IMR-90 (cell line): ENCODE measurements at places on chromosomes 13 and 19. TPM values are rescaled to one million over a fixed set of nuclear protein-coding genes. Genes with fewer than 3 reads are reported as not detected.

Gene TMEM91
- 4.8 and 5.5 TPM in 2 replicates for polyA plus RNA-seq

Gene NKPD1
- 0.09 and 0.14 TPM in 2 replicates for polyA plus RNA-seq

Gene ZIK1
- 3.5 and 4.1 TPM in 2 replicates for polyA plus RNA-seq

Gene TMPRSS9
- polyA plus RNA-seq: not detected in 2 replicates

Gene CYP4F8
- not detected in 2 replicates for polyA plus RNA-seq

Gene NOVA2
- 0.03 TPM in 1 of 2 replicates, not detected in the other for polyA plus RNA-seq

- H3K27ac ChIP-seq: no peak overlapping the region
- no peak for DNase-seq
- peaks cover 2% of the 10 kb centered on the region; the same call in 1 of the 2 replicates for H3K4me1 ChIP-seq
- peaks cover 44% of the 10 kb centered on the region for H3K27me3 ChIP-seq
These were observed 3.3 kb upstream of the RGL3 start for GRCh38 chr19:11422163-11423065.

GRCh38 chr13:113008851-113009250, 39.8 kb downstream of the MCF2L start:
- no peaks in the 10 kb centered on the region for H3K4me1 ChIP-seq
- H3K4me3 ChIP-seq: no peak overlapping the region
- peaks cover 25% of the 10 kb centered on the region for H3K27me3 ChIP-seq
- no peaks in the 10 kb centered on the region for H3K36me3 ChIP-seq
- no peak for DNase-seq

- no peaks in the 10 kb centered on the region for H3K36me3 ChIP-seq
- H3K27ac ChIP-seq: no peak overlapping the region
- no peak overlapping the region for H3K4me3 ChIP-seq
- no peaks in the 10 kb centered on the region for H3K27me3 ChIP-seq
- H3K4me1 ChIP-seq: no peaks in the 10 kb centered on the region
These were observed 16.1 kb downstream of the VSTM1 start for GRCh38 chr19:54047616-54048015.

DNA sequence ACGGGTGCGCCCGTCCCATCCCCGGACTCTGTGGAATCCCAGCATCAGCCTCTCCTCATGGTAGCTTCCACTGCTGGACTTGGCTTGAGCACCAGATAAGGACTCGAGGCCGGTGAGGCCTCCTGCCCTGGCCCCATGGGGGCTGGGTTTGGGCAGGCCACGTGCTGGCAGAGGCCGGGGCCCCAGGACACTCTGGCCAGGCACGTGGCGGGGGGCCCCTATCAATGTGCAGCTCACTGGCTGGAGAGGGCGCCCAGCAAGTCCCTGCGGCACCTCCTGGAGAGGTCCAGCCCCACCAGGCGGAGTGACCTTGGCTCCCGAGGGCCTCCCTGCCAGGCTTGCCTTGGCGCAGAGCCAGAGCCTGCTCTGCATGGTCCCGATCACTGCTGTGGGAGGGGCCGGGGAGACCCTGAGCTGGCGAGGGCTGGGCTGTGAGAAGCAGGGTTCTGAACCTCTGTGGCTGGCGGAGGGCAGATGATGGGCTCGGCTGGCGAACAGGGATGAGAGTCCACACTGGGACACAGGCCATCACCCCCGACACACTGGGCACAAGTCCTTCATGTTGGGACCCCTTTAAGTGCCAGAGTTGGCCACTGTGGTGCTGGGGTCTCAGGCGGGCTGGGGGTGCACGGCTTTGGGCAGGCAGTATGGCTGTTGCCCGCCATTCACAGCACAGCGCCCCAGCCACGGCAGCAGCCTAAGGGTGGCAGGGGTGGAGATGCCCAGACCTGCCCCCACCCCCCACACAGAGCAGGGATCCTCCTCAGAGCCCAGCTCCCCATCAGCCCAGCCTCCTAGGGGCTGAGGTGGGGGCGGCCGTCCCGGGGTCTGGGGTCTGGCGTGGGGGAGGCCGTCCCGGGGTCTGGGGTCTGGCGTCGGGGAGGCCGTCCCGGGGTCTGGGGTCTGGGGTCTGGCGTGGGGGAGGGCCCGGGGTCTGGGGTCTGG, 19.1 kb downstream of the CEBPG start:
- H3K4me1 ChIP-seq: peaks cover 28% of the 10 kb centered on the region
- H3K36me3 ChIP-seq: peaks cover 6% of the 10 kb centered on the region
- no peaks in the 10 kb centered on the region for H3K27me3 ChIP-seq
- no peak overlapping the region for H3K27ac ChIP-seq
- no peak for DNase-seq

DNA sequence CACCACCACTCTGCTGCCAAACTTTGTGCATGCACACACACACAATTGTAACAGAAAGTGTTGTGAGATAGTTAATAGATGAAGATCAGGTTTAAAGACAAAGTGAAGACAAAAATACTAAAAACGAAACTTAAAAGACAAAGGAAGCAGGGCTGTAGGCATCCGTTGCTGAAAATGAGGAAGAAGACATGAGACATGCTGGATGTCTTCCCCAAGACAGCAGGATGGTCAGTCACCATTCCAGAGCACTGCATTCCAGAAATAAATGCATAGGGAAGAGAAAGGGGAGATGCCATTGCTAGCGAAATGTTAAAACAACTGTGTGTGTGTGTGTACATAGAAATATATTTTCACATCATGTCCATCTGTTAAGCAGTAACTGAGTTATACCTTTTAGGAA, 520.1 kb downstream of the SUCLA2 start:
- no peaks in the 10 kb centered on the region for H3K27me3 ChIP-seq
- no peak for DNase-seq
- no peaks in the 10 kb centered on the region for H3K36me3 ChIP-seq
- H3K27ac ChIP-seq: peak overlapping the region; percentile 66; the same call in 1 of the 2 replicates

- H3K4me3 ChIP-seq: no peak overlapping the region
- no peak for DNase-seq
- H3K27me3 ChIP-seq: no peaks in the 10 kb centered on the region
- H3K36me3 ChIP-seq: peaks cover 55% of the 10 kb centered on the region
These were observed 45.9 kb upstream of the TFDP1 start for GRCh38 chr13:113538689-113539058.

- H3K4me3 ChIP-seq: no peak overlapping the region
- peaks cover 6% of the 10 kb centered on the region for H3K4me1 ChIP-seq
- DNase-seq: peak; percentile 49
- peaks cover 59% of the 10 kb centered on the region for H3K36me3 ChIP-seq
These were observed 3.3 kb downstream of the GPX4 start for GRCh38 chr19:1106841-1107660.

GRCh38 chr13:71378961-71379905, 487.8 kb downstream of the DACH1 start:
- peak overlapping the region; percentile 63; the same call in 1 of the 2 replicates for H3K27ac ChIP-seq
- no peak overlapping the region for H3K4me3 ChIP-seq
- H3K4me1 ChIP-seq: no peaks in the 10 kb centered on the region
- no peaks in the 10 kb centered on the region for H3K36me3 ChIP-seq
- H3K27me3 ChIP-seq: no peaks in the 10 kb centered on the region

GRCh38 chr19:17282488-17283125, 906 bp downstream of the ANKLE1 start:
- no peaks in the 10 kb centered on the region for H3K27me3 ChIP-seq
- peaks cover 6% of the 10 kb centered on the region for H3K36me3 ChIP-seq
- H3K4me1 ChIP-seq: no peaks in the 10 kb centered on the region
- peak overlapping the region; percentile 32 for H3K4me3 ChIP-seq

GRCh38 chr13:95246292-95247082, 54.8 kb downstream of the ABCC4 start:
- H3K4me3 ChIP-seq: no peak overlapping the region
- H3K27me3 ChIP-seq: no peaks in the 10 kb centered on the region
- no peak for DNase-seq
- H3K4me1 ChIP-seq: peaks cover 7% of the 10 kb centered on the region; the same call in 1 of the 2 replicates

DNA sequence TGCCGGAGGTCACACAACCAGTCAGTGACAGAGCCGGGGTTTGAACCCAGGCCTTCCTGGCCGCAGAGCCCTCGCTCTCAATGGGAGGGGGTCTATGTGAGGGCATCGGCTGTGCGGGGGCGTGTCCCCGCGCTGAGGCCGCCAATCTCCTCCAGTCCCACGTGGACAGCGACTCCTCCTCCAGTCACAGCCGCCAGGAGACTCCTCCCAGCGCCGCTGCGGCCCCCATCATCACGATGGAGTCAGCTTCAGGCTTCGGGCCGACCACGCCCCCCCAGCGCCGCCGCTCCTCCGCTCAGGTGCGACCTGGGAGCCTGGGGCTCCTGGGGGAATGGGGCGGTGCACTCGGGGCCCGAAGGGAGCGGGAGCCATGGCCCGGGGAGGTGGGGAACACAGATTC, 6.0 kb downstream of the SPRED3 start:
- H3K36me3 ChIP-seq: peaks cover 25% of the 10 kb centered on the region
- H3K4me3 ChIP-seq: no peak overlapping the region
- DNase-seq: no peak
- peaks cover 4% of the 10 kb centered on the region for H3K4me1 ChIP-seq

GRCh38 chr19:28034936-28035335, 1178.0 kb downstream of the UQCRFS1 start:
- no peak overlapping the region for H3K4me3 ChIP-seq
- H3K36me3 ChIP-seq: no peaks in the 10 kb centered on the region
- H3K27me3 ChIP-seq: no peaks in the 10 kb centered on the region
- no peak overlapping the region for H3K27ac ChIP-seq

DNA sequence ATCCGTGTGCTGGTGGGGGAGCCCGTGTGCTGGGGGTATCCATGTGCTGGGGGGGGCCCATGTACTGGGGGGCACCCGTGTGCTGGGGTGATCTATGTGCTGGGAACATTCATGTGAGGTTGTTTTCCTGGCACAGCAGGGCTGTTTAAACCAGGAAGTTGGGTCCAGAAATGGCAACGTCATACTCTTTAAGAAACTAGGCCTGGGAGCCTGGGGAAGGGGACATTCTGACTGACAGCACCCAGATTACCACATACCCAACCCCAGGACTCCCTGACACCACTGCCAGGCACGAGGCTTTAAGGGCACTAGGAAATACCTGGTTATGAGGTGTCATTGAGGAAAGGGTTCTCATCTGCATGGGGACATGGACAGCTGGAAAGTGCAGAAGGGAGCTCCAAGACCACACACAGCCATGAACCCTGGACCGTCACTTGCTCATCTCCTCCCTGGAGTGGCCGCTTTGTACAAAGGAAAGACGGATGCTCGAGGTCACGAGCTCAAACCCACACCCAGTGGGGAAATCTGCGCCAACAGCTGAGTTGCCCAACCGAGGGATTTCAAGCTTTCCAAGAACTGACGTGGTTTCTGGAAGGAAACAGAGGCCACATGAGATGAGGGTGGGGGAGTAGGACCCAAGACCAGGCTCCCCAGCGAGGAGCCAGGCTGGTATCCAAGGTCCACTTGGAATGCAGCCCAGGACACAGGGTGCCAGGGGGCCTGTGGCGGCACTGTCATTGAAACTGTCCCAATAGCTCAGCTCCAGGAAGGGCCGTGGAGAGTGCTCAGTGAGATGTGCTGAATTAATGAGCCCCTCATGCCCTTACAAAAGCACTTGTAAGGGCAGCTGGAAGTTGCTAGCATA, 40.9 kb downstream of the RAB20 start:
- H3K27me3 ChIP-seq: no peaks in the 10 kb centered on the region
- no peak overlapping the region for H3K4me3 ChIP-seq
- no peak overlapping the region for H3K27ac ChIP-seq
- peak; percentile 53 for DNase-seq

DNA sequence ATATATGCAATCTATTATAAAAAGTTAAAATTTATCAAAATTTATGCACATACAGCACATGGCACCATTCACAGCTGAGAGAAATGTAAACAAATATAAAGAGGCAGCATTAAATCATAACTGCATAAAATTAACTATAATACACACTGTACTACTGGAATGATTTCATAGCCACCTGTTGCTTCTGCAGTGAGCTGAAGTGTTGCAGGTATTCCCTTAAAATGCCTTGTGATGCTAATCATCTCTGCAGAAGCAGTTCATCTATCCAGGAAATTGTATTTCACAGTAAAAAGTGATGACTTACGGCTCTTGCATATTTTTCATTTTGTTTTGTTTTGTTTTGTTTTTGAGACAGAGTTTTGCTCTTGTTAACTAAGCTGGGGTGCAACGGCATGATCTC, 82.1 kb downstream of the STOML3 start:
- H3K36me3 ChIP-seq: no peaks in the 10 kb centered on the region
- no peaks in the 10 kb centered on the region for H3K4me1 ChIP-seq
- no peak for DNase-seq
- no peaks in the 10 kb centered on the region for H3K27me3 ChIP-seq

DNA sequence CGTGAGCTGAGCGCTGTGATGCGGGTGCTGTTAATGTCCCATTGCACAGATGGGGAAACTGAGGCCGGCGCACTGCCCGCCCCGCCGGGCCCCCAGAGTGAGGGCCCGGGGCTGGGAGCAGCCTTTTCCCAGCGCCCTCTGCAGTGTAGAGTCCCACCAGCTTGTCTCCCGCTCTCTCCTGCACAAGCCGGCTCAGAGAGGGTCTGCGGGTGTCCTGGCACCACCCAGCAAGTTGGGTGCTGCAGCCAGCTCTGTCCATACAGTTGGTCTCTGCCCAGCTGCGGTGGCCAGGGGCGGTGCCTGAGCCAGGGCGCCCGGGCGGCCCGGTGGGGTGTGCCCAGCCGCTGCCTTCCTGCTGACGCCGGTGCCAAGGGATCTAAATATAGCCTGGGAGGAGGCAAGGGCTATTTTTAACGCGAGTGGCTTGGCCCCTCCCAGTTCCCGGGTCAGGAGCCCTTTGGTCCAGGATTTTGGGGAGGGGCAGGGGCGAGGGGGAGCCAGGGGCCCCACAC, 19.3 kb downstream of the GADD45B start:
- no peaks in the 10 kb centered on the region for H3K27me3 ChIP-seq
- no peaks in the 10 kb centered on the region for H3K36me3 ChIP-seq
- peaks cover 20% of the 10 kb centered on the region for H3K4me1 ChIP-seq
- DNase-seq: peak; percentile 40

DNA sequence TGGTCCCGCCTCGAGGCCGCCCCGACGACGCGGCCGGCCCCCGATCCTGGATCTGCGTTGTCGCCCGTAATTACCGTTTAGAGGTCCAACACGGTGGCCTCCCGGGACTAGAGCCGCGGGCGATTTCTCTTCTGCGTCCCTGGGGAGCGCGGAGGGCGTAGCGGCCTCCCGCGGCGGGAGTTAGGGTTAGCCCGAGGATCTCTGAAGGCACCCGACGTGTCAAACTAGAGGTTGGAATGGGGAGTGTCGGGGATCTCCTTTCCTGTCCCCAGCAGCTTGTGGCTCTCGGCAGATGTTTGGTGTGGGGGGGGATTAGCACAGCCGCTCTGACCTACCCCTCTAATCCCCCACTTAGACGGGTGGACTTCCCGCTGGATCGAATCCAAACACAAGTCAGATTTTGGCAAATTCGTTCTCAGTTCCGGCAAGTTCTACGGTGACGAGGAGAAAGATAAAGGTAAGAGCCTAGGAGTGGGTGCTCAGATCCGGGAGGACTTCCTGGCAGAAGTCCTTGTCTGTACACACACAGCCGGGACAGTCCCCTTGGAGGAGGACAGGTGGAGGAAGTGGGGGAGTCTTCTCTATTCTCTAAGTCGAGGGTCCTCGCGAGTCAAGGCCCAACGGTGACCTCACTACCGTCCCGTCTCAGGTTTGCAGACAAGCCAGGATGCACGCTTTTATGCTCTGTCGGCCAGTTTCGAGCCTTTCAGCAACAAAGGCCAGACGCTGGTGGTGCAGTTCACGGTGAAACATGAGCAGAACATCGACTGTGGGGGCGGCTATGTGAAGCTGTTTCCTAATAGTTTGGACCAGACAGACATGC, 581 bp downstream of the CALR start:
- peaks cover 41% of the 10 kb centered on the region for H3K36me3 ChIP-seq
- H3K4me3 ChIP-seq: peak overlapping the region; percentile 80
- H3K27me3 ChIP-seq: no peaks in the 10 kb centered on the region

- no peaks in the 10 kb centered on the region for H3K36me3 ChIP-seq
- DNase-seq: peak; percentile 33
- H3K4me3 ChIP-seq: peak overlapping the region; percentile 23
- H3K4me1 ChIP-seq: peaks cover 2% of the 10 kb centered on the region; the same call in 1 of the 2 replicates
These were observed 441.5 kb upstream of the KLF12 start for GRCh38 chr13:74575729-74576125.
